Aorta (tissue), 5 donors: ENCODE measurements at places on chromosomes 12 and 14. TPM values are rescaled to one million over a fixed set of nuclear protein-coding genes. Genes with fewer than 3 reads are reported as not detected.

The ZNF410 gene
- total RNA-seq = 42.9 TPM

The LMO3 gene
- 26.8 TPM for total RNA-seq

The PIANP gene
- 1.2 TPM for total RNA-seq

DNA sequence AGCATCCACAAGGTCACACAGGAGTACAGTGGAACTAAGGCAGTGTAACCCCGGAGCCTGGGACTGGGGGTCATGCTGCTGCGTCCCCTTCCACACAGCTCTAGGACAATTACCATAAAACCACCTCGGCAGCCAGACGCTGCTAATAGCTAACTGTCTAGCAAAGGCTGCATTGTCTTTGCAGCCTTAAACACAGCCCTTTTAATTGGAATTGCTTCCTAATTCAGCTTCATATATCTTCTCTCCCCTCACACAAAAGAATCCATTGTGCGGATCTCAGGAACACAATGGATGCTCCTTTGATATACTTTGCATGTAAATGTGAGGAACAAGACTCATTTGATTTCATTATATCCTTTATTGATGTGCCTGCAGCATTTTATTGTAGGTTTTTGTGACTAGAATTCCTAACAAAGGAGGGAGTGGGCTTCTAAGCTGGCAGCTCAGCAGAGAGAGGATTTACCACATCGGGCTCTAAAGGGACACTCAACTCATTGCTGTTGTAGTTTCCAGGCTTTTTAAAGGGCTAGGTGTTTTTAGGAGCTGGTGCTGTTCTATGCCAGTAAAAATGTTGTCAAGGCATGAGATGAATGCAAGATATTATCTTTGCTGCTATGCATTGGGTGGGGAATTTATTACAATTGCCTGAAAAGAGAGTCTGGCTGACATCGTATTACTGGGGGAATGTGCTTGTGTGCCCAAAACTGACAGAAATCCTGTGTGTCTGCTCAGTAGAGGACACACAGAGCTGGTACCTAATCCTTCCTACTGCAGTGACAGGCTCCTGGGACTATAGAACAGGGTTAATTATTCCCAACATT is 30.4 kb upstream of the DACT1 start:
- no peak for DNase-seq

DNA sequence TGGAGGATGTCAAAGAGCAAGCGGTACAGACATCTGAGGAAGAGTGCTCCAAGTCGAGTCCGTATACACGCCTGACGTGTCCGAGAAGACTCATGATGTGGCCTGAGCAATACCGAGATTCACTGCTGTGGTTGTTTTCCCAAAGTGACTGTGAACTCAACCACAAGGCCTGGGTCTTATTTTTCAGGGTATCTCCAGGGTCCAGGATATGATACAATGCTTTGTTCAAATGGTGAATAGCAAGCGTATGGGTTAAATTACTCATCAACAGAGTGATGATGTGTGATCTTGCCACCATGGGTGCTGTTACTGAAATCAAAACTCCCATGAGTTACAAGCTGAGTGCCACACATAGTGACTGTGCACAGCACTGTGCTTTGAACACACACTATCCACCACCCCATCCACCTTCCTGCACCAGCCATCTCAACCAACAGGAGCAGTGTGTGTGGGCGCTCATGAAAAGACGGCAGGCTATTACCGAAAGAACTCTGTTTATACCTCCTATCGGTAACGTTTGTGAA is 109.6 kb downstream of the BCAT1 start:
- no peak for DNase-seq

DNA sequence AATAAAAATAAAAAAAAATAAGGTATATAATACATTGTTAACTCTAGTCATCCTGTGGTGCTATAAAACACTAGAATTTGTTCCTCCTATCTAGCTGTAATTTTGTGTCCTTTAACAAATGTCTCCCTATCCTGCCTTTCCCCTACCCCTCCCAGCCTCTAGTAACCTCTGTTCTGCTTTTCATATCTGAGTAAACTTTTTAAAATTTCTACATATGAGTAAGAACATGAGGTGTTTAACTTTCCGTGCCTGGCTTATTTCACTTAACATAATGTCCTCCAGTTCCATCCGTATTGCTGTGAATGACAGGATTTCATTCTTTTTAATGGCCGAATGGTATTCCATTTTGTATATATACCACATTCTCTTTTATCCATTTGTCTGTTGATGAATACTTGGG is 71.3 kb upstream of the GNG2 start:
- no peak for DNase-seq

- DNase-seq = no peak
Observed at GRCh38 chr12:99121546-99121945, 476.5 kb downstream of the APAF1 start.

DNA sequence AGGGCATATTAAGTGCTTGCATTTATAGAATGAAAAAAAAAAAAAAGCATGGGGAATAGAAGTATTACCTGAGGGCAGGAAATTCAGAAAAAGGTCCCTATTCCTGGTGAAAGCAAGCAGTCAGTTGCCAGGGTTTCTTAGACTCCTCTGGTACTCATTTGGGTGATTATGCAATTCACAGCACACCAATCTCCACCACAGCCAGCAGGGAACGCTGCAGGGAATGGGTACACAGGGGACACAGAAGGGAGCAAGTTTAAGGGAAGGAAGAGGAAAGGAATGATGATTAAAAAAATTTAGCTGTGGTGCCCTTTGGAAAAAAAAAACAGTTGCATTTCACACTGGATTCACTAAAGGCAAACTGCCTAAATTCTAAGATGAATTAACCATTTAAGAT is 14.2 kb downstream of the BLTP3B start:
- DNase-seq = no peak

DNA sequence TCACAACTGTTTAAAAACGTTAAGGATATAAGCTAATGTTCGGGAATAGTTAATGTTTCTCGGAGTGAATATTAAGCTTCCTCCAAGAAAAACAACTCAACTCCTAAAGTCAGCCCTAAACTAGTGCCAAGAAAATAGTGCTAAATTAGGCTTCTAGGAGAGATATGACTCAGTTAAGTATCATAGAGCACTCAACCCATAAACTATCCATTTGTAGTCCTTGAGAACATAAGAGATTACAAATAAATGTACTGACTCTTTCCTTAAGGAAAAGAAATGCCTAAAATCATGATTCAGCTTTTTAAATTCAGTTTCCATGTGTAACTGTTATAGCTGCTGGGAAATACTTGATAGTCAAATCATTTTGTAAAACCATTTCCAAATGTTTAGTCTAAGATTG is 117.1 kb downstream of the HMGA2 start:
- DNase-seq = no peak

DNA sequence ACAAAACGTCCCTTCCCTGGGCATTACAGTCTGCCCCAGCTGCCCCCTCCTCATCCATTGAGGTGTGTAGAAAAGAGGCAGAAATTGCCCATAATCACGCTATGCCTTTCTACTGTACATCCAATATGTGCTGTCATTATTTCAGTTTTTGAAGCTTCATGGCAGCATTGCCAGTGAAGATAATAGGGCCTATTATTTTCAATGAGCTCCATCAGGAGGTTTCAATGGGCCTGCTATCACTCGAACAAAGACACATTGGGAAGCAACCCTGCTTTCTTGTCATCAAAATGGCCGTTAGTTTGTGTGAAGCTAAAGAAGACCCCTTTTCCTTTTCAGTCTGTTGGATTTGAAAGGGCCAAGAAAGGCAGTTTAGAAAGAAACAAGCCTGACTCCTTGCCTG is 653.8 kb downstream of the NOVA1 start:
- DNase-seq = no peak

GRCh38 chr12:24814379-24815113 is 134.4 kb downstream of the BCAT1 start:
- no peak for DNase-seq

DNA sequence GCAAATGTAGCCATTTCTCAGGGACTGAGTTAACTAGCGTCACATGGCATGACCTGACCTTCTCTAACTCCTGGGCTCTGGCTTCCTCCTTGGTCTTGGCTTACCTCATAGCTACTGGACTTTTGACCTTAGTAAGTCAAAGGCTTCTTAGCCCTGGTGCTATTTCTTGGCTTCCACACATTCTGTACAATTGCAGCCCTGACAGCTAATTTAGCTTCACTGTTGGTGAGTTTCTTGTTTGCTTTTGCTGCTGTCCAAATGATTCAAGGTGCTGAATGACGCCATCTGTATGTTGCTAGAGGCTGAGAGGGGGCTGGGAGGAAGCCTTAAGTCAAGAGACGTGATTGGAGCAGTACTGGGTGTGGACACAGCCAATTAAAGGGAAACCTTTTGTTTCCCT is 202.7 kb downstream of the PRKD1 start:
- no peak for DNase-seq

- no peak for DNase-seq
Observed at GRCh38 chr14:74596741-74597450, 15.1 kb downstream of the LTBP2 start.
